T-helper 17 cell (primary cell): ENCODE measurements at places on chromosomes 1 and 21. TPM values are rescaled to one million over a fixed set of nuclear protein-coding genes. Genes with fewer than 3 reads are reported as not detected.

DNA sequence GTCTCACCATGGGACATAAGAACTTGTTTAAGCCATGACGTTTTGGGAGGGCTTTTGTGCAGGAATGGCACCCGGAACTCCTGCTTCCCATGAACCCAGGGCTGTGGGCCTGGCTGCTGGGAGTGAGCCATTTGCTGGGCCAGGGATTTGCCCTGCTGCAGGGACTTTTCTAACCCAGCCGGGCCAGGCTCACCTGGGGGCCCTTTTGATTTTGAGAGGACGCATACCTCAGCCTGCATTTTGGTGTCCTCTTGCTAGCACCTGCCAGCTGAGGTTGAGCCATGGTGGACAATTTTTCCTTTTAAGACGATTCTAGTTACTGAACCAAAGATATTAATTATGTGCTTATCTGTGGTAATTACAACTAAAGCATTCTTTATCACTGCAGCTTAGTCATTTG, 28.9 kb downstream of the GALNT2 start:
- H3K4me1 ChIP-seq: peaks cover 14% of the 10 kb centered on the region
- no peak for DNase-seq
- H3K4me3 ChIP-seq: no peak overlapping the region
- H3K27me3 ChIP-seq: no peaks in the 10 kb centered on the region
- no peak overlapping the region for H3K27ac ChIP-seq

- no peaks in the 10 kb centered on the region for H3K4me1 ChIP-seq
- no peak overlapping the region for H3K4me3 ChIP-seq
- no peak for DNase-seq
- no peaks in the 10 kb centered on the region for H3K27me3 ChIP-seq
Measured at GRCh38 chr1:215555531-215555930, 11.6 kb upstream of the KCTD3 start.

DNA sequence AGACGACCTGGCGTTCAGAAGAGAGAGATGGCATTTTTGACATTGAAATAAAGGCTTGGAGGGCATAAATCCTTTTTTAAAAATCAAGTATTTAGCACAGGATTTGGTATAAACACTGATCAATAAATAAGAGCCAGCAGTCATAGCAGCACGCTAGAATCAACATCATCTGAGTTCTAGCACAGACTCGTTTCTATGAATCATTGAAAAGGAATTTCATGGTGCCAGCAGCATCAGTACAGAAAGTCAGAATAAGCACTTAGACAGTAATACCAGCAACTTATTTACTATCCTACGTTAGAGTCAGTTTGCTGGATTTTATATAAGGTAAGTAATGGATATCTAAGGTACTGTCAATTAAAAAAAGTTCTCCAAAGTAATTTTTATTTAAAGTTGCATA, 119.3 kb downstream of the HLCS start:
- DNase-seq: no peak
- peaks cover 2% of the 10 kb centered on the region for H3K4me1 ChIP-seq
- H3K36me3 ChIP-seq: no peaks in the 10 kb centered on the region
- no peaks in the 10 kb centered on the region for H3K27me3 ChIP-seq

DNA sequence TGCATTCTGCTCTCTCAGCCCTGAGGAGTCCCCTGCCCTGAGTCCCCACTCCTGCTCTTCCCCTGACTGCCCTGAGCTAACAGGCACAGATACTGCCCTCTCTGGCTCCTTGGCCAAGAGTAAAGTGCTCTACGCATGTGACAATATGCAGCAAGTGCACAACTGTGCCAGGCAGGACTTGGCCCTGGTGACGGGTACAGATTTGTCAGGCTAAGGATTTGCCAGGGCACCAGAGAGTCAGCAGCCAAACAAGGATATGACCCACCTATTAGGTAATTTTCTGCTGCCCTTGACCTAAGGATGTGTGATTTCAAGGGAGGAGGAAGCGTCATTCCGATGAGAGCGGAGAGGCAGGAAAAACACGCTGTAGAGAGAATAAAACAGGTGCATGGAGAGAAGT, 339.0 kb downstream of the PTPRU start:
- no peaks in the 10 kb centered on the region for H3K4me1 ChIP-seq
- H3K4me3 ChIP-seq: no peak overlapping the region
- H3K27me3 ChIP-seq: peaks cover 45% of the 10 kb centered on the region
- H3K36me3 ChIP-seq: peaks cover 4% of the 10 kb centered on the region
- DNase-seq: no peak
- no peak overlapping the region for H3K27ac ChIP-seq

DNA sequence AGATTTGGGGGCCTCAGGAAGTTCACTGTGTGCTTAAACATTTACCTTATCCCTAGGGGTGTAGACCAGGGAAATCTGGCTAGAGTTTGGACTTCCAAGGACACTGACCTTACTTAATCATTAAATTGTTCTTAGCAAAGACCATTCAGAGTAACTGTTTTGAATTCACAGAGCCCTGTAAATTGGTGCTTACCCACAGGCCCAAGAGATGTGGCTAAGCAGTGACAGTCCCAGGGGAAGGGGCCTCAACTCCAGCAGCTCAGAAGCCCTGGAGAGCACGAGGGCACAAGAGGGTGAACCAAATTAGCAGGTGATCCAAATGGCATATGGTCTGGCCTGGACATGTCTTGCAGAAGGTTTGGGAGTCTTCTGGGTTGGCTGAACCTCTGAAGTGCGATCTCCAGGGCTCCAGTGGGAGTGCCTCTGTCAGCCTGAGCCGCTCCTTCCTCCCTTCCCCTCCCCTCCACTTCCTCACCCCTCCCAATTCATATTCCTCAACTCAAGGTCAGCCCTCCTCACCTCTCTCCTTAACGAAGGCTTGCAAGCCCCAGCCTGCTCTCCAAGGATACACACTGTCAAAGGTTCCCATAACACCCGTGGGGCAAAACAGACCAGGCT, 4.3 kb downstream of the PAQR7 start:
- H3K4me3 ChIP-seq: no peak overlapping the region
- H3K27ac ChIP-seq: no peak overlapping the region
- no peaks in the 10 kb centered on the region for H3K36me3 ChIP-seq

- no peaks in the 10 kb centered on the region for H3K36me3 ChIP-seq
- H3K27me3 ChIP-seq: no peaks in the 10 kb centered on the region
- no peak overlapping the region for H3K4me3 ChIP-seq
- H3K4me1 ChIP-seq: no peaks in the 10 kb centered on the region
Measured at GRCh38 chr1:186900539-186901237, 71.9 kb downstream of the PLA2G4A start.

GRCh38 chr1:27060891-27061290, 48.2 kb upstream of the TENT5B start:
- no peaks in the 10 kb centered on the region for H3K27me3 ChIP-seq
- no peak overlapping the region for H3K4me3 ChIP-seq
- H3K36me3 ChIP-seq: no peaks in the 10 kb centered on the region

DNA sequence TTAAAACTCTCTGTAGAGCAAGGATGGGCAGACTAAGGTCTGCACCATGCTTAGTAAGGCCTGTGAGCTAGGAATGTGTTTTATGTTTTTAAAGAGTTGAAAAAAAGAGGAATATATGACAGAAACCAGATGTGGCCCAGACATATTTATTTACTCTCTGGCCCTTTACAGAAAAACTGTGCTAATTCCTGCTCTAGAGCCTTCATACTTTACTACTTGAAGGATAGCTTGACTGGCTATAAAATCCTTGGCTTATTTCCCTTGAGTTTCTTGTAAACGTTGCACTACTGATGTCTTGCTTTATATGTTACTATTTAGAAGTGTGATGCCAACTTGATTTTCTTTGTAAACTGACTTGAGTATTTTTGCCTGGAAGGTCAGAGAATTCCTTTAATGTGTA, 33.5 kb downstream of the CTBS start:
- no peak overlapping the region for H3K27ac ChIP-seq
- no peak for DNase-seq
- no peak overlapping the region for H3K4me3 ChIP-seq
- peaks cover 16% of the 10 kb centered on the region for H3K4me1 ChIP-seq

Gene ABCD3
- total RNA-seq: 18.1 TPM

Gene AVPR1B
- total RNA-seq: not detected

Gene TTC4
- 9.1 TPM for total RNA-seq

Gene GBP6
- total RNA-seq: 0.17 TPM
